Stimulated activated CD4-positive, alpha-beta T cell treated with anti-CD3 and anti-CD28 coated beads, TNF-alpha, amount 100 ng/mL, for 48 hours (primary cell): ENCODE measurements at places on chromosomes 5 and 9.

DNA sequence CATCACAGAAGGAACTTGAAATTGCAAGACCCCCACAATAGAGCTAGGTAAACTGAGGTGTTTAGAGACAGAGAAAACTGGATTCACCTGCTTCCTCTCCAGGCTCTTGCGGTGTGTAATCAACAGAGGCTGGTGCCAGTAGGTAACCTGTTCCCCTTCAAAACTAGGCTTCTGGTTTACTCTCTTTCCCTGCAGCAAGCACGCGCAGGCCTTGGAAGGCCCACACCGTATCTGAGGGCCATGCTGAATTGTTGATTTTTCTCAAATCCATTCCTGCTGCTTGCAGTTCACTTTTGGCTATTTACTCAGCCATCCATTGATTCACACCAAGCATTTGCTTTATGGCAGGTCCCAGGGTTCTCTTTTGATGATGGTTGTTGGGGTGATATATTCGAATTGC is 667 bp upstream of the FRRS1L start:
- DNase-seq: no peak

DNA sequence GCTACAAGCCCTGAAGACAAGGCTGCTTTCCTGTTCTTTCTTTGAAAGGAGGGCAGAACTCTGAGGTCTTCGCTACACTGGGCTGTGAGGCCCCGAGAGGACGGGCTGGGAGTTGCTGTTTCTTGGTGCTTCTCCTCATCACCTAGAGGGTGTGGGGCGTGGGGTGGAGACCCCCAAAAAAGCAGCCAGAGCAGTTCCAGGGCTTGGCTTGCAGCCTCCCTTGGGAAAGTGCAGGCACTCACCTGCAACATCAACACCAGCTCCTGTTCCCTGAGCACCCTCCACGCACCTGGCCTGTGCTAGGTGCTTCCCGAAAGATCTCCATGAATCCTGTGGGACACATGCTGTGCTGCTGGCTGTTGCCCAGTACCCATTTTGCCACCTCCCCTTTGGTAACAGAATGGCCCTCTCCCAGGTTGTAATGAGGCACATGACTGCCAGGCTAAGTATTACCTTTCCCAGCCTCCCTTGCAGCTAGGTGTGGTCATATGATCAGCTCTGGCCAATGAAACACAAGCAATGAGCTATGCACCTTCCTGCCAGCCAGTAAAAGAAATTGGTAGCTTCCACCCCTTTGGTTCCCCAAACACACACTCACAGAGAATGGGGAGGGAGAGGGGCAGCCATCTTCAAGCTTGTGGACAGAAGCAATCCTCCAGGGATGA is 146.0 kb downstream of the C9orf50 start:
- no peak for DNase-seq

DNA sequence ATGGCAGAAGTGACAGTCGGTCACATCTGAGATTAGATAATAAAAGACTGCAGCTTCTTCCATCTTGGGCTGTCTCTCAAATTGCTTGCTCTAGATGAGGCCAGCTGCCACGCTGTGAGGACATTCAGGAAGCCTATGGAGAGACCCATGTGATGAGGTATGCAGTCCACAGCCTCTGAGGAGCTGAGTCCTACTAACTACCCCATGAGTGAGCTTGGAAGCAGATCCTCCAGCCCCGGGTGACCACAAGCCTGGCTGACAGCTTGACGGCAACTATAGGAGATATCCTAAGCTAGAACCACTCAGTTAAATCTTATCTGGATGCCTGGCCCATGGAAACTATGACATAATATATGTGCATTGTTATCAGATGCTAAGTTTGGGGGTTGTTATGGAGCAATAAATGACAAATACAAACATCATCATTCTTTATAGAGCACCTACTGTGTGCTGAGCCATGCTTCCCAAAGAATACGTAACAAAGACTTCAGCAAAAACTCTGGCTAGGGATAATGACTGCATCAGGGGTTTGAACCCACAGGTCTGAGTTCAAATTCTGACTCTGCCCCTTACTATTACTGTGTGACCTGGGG is 26.7 kb downstream of the KCNV2 start:
- DNase-seq: no peak

DNA sequence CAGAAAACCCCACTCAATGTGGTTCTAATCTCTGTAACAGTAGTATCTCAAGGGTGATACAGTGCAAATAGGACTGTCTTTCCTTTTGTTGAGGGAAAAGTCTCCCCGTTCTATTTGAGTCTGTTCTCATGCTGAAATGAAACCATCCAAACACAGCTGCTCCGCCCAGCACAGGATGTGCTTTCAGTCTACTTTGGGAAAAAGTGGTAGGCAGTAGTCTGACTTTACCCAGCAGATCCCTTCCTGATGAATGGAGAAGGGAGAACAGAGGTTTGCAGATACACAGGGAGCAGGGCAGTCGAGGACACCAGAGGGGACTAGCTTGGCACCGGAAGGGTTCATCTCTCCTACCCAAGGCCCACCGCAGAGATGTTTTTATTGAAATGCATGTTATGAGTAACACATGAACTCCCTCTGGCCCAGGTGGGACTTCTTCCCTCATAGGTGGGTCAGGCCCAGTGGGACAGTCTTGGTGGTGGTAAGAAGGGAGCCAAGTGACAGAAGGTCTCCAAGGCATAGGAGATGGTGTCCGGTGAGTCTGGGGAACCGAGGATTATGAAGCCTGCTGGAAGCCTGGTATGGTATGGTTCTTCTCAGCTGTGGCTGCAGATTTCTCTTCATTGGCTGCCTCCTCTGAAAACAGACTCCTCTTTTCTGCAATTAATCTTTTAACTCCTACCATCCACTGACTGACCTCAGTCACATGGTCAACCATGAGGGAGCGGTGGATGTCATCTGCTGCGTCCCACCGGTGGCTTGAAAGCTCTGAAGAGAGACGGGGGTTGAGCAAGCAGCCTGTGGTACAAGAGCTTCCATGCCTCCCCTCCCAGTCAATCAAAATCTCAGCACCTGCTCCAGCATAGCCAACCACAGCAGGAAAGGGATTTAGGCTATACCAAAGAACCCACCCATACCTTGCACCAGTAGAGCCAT is 3.0 kb downstream of the EIF4EBP3 start:
- no peak for DNase-seq

- no peak for DNase-seq
Measured at GRCh38 chr5:159274676-159275075, 11.6 kb downstream of the UBLCP1 start.

DNA sequence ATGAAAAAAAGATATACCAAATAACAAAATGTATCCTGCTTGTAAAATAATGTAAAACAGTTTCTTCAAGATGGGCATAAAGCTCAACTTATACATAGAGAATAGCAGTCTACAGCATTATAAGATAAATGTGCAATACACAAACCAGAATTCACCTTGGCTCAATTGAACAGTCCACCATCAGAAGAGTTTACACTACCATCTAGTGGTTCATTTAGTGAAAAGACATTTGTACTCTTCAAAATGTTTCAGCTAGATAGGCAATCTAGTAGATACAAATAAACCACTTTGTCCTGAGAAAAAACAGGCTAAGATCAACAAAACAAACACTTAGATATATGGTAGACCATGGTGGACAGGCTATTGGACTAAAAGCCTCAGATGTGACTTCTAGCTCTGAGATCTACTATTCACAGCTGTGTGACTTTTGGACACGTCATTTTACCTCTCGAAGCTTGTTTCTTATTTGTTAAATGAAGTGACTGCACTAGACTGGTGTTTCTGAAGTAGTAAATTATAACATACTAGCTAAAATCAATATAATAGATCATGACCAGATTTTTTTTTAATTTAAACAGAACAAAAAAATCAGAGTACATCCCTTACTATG is 22.1 kb upstream of the TPD52L3 start:
- no peak for DNase-seq

DNA sequence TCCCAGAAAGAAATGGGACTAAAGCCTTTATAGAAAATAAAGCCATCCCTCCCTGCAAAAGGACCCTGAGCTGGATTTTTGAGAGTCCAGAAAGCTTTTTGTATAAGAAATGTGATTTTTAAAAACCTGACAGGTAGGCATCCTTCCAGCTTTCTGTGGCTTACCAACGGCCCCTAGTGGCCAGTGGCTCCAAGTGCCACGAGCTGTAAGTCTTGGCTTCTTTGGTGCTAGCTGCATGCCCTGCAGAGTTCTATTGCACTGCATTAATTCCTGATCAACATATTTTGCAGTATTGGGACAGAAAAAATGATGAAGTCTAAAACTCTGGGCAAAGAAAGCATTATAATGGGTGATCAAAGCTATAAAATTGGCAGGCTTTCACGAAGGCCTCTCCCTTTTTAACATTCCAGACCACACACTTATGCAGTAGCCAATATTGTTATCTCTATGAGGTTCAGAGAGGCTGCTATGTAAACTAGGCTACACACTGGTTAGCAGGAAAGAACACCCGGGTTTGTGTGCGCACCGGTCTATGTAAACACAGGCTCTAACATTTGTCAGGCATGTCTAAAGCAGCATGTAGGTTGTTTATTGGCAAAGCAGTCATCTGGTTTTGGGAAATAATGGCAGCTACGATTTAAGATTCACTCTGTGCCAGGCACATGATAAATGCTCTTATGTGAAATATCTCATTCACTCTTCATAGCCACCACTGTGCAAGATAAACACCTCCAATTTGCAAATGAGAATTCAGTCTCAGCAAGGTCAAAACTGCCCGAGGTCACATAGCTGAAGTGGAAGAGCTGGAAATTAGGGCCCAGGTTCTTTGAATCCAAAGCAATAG is 55.2 kb downstream of the NMUR2 start:
- DNase-seq: no peak

- no peak for DNase-seq
Measured at GRCh38 chr5:176532795-176533194, 4.4 kb downstream of the RNF44 start.

DNA sequence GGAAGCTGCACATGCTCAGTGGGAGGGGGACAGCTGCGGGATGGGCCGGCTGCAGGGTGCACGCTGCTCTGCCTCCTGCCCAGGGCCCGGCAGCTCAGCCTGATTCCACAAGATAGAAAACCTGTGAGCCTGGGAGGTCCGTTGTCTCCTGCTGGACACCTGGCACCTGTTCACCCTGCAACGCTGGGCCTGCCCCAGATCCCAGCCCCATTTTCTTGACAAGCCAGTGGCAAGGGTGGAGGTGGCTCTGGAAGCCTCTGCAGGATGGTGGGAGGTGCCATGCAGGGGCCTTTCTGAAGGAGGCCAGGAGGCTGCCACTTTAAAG is 68.1 kb upstream of the RNF130 start:
- no peak for DNase-seq

GRCh38 chr5:96093890-96094381 is 132.3 kb upstream of the ELL2 start:
- no peak for DNase-seq

DNA sequence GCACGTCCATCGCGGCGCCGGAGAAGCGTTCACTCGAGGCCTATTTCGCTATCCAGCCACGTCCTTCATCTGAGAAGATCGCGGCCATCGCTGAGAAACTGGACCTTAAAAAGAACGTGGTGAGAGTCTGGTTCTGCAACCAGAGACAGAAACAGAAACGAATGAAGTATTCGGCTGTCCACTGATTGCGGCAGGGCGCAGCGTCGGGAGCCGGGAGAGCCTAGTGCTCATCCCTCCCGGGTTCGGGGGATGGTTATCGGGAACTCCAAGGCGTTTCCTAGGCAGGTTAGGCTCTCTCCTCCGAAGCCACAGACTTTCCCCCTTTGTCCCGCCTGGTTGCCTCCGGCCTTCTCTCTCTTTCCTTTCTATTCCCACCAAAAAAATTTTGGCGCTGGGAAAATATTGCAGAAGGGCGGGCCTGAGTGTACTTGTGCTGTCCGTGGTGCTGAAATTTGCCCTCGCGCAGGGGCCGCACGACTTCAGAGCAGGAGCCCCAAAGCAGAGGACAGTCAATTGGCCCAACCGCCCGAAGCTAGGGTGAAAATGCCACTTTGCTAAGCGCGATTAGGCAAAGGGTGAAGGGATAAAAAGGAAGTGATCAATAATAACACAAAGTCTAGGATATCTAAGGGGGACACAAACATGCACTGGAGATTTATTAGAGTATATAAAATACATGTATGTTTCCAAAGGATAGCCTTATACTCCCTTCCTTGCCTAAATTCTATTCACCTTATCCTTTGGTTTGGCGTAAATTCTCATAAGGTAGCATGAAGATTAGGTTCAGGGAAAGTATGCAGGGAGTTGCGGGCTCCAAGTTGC is 1.8 kb downstream of the POU4F3 start:
- no peak for DNase-seq

DNA sequence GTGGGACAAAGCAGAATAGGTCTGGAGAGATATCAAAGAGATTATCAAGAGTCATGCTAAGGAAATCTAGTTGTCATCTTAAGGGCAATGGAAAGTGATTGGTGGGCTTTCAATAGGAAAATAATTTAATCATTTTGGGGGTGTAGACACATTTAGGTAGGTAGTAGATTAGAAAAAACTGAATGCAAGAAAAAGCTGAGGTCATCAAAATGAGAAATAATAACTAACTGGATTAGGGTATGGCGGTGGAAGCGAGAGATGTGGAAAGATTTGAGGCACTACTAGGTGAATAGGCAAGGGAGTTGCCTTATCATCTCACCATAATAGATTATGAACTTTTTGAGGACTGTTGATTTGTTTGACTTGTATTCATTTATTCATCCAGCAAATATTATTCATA is 393.2 kb upstream of the ZNF608 start:
- no peak for DNase-seq

- no peak for DNase-seq
Measured at GRCh38 chr9:131025953-131026858, 17.2 kb downstream of the LAMC3 start.

GRCh38 chr9:131503626-131504465 is 1.1 kb downstream of the POMT1 start:
- peak; percentile 65 for DNase-seq

- no peak for DNase-seq
Measured at GRCh38 chr5:103589776-103590175, 27.2 kb upstream of the NUDT12 start.

- no peak for DNase-seq
Measured at GRCh38 chr9:136711751-136712689, at the start of gene DIPK1B. DIPK1B (plus strand) TSS chr9:136712572; CDS start chr9:136712666, 94 bp downstream.

GRCh38 chr5:1335540-1336095 is 9.3 kb downstream of the CLPTM1L start:
- no peak for DNase-seq

DNA sequence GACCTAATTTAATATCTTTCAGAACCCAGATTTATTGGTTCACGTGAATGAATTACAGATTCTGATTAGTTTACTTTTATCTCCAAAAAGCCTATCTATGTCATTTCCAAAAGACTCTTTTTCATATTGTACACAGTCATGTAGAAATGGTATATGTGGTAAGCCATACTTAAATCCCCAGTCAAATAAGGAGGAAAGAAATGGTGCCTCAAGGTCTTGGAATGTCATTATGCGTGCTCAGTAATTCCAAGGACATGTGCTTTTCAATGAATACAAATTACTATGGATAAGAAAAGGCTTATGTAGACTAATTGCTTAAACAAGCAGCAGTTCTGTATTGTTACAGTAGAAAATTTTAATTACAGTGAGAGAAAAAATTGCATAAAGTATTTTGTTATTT is 64.1 kb upstream of the TYRP1 start:
- no peak for DNase-seq

DNA sequence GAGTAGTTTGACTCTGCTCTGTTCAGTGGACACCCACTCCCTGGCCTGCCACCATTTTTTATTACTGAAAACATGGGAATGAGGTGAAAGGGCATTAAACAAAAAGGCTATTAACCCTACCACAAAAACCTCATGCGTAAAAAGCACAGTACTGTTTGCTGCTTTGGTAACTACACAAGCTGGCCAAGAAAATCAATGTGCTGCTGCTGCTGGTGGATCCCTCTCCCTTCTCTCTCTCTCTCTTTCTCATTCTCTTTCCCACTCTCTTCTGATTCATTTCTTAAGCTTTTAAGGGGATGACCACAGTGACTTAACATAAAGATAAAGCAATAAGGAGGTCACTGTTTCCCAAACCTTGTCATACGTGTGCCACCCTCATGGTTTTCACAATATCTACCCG is 183.2 kb upstream of the TBC1D2 start:
- no peak for DNase-seq
